HS-27A (cell line): ENCODE measurements at places on chromosomes 7 and 10.

DNA sequence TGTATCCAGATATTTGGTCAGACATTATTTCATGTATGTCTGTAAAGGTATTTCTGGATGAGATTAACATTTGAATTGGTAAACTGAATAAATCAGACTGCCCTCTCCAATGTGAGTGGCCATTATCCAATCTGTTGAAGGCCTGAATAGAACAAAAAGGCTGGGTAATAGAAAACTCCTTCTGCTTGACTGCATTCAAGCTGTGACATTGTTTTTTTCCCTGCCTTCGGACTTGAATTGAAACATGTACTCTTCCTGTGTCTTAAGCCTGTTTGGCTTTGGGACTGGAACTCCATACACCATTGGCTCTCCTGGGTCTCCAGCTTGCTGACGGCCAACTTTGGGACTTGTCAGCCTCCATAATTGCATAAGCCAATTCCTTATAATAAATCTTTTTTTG is 36.0 kb upstream of the ARHGAP21 start:
- no peak for DNase-seq

DNA sequence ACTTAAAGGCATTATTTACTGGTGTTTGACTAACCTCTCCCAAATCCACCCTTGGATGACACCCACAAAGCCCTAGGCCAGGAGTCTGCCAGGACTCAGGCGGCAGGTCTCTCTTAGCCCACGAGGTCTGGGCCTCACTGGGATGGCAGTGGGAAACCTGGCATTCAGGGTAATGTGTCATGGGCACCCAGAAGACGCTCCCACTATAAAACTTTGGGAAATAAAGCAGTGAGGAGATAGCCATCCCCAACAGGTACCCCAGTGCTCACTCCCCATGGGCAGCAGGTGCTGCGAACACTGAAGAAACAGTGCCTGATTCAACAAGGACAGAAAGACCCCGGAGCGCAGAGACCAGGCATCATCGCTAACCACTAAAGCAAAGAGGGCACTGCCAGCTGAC is 14.4 kb upstream of the PTPRN2 start:
- no peak for DNase-seq

GRCh38 chr10:78458983-78459638 is 425.4 kb downstream of the RPS24 start:
- peak; percentile 3 for DNase-seq

DNA sequence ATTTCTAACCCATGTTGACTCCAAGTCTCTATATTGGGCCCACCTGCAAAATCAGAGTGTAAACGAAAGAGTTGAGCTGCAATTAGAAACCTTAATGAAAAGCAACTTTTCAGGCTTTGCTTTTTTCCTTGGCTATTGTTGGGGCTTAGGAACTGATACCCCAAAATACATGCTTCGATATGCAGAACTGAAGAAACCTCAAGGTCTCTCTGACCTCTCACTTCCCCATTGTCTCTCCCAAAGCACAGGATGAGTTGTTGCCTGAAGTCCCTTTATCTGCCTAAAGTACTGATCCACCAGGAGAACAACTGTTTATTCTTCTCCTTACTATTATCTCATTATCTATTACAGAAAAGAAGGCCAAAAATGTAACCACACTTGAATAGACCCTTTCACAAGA is 666.0 kb upstream of the LRRTM3 start:
- no peak for DNase-seq

GRCh38 chr7:80643336-80643915 is 5.0 kb downstream of the CD36 start:
- no peak for DNase-seq

DNA sequence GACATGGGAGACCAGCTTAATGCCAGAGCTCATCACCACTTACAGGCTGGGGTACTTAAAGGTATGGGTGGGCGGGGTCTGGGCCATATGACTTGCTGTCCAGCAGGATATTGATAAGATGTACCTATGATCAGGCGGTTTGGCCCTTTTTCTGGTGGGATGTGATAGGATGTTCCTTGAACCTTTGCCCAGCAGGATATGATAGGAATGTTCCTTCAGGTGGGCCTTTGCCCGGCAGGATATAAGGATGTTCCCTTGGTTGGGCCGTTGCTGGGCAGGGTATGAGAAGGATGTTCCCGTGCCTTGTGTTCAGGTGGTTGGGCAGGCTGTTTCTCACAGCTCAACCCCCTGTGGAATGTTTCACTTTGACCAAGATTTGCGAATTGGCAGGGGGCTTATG is 187.2 kb upstream of the CXCL12 start:
- DNase-seq: no peak

DNA sequence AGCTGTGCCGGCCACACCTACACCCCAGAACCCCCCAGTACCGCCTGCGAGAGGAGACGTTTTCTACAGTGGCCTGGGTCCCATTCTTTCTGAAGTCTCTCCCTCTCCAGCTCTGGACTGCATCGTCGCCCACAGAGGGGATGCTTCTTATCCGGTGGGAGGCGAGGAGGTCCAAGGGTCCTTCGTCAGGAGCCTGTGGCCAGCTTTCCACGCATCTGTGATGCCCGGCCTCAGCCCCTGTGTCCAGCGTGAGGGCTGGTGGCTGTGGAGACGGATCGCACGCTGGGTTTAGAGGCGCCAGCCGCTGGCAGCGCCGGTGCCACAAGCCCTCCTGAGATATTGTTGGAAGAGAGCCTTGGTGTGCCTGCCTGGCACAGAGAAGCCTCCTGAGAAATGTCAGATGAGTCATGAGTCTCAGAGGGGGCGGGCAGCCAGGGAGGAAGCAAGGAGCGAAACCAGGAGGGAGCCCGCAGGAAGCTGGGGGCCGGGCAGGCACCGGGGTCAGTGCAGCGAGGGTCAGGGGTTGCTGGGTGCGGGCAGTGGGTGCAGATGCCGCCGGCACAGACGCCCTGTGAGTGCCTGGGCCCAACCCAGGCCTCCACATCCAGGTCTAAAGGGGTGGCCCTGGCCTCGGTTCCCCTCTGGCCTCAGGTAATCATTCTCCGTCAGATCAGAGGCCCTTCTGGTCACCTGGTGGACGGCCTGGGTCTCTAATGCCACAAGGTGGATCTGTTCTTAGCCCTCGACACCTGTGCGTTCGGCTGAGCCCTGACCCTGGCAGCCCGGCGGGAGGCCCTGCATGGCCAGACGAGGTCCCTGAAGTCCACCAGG is 86.0 kb upstream of the DIP2C start:
- no peak for DNase-seq
